Fibroblast of skin of scalp (primary cell): ENCODE measurements at places on chromosomes 5 and 9.

DNA sequence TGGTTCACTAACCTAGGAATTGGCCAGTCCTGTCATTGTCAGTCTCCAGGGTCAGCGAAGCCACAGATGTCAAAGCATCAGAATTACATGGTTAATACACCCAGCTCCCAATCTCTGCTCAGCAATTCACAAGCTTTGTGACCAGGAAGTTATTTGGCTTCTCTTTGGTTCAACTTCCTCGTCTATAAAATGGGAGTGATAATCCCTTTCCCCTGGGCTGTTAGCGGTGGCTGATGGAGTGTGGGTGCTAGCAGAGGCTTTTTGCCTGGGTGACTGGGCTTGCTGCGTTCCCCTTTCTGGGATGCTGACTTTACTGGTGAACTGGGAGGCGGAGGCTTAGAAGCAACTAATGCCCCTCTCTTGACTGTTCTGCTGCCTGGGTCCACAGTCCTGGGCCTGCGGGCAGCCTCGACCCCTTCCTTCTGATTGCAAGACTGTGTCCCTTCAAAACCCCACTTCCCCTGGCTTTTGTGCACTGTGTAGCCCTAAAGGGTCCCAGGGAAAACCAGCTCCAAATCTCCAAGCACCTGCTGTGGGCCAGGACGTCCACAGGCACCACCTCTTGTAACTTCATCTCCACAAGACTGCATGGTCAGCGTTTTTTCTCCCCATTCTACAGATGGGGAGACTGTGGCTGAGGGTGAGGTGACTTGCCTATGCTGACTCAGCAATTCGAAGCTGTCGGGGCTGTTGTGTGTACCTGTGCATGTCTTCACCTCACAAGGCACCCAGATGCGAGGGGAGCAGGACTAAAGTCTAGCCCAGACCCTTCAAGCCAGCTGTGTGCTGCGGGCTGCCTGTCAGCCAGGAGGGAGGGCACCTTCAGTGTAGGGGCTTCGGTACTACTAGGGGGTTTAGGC, 45.2 kb upstream of the NEURL1B start:
- no peak for DNase-seq

DNA sequence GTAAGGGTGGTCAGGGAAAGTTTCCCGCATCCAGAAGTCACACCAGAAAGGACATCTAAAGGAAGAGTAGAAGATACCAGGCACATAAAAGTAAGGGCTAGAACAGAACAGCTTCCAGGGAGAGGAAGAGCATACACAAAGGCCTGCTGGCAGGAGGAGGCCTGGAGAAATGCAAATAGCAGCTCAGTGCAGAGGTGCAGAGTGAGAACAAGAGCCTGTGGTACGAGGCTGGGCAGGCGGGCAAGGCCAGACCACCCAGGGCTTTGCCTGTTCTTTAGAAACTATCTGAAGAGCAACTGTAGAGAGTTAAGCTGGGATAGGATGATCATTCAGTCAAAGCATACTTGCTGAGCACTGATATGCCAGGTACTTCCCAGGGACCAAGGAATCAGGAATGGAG, 115.3 kb downstream of the DROSHA start:
- DNase-seq, result no peak

GRCh38 chr9:96242811-96243210, 59.2 kb downstream of the HSD17B3 start:
- DNase-seq, result no peak

GRCh38 chr9:129486756-129487657, 133.9 kb downstream of the C9orf50 start:
- DNase-seq, result no peak

DNA sequence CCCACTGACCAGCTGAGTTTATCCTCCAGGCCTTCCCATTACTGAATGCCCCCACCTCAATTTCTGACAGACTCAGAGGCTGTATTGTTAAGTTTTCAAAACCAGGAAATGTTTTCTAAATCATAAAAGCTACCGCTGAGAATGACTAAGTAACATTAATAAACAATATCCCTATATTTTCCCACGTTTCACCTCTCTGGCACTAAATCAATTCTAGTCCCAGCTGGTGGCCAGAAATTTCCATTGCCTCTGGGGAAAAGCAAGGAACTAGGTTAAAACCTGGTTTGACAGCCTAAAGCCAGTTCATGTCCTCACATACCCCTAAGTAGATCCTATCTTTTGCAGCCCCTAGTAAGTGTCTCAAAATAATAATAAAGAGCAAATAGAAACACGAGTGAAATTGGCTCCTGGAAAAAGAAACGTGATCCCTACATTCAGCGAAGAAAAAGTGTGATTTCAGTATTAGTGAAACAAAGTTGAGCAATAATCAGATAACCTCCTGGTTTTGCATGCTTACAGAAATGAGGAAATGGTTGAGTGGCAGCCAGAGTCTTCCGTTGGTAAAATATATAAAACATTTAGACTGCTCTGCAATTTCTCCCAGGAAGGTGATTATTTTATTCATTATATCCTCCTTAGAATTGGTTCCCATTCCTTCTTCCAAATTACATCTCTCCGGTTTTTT, 110.9 kb downstream of the ESM1 start:
- DNase-seq, result no peak

DNA sequence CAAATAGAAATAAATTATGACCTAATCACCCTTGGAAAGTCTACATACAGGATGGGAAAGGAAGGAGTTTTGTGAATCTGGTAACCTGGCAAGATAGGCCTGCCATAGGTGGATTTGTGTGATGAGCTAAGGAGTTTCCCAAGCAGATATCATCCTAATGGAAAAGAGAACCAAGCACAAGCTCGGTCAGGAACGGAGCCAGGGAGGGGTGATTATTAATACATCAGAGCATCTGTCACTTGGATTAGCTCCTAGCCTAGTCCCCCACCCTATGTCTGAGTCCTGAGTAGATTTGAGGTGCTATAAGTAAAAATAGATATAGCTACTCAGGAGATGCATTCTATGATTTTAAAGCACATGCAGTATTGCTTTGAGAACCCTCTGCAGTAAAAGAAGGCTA, 57.3 kb upstream of the SMARCA2 start:
- DNase-seq, result no peak

- DNase-seq, result no peak
Measured at GRCh38 chr5:120098902-120099535, 365.1 kb upstream of the PRR16 start.
